Thymus (tissue), 14 donors: ENCODE measurements at places on chromosomes 12 and 14.
A peak's percentile ranks its signal among the peaks of the same experiment; 100 is the strongest.

- no peak for DNase-seq
Measured at GRCh38 chr12:90572778-90573177, 382.2 kb downstream of the CCER1 start.

- peak; percentile 86 for DNase-seq
Measured at GRCh38 chr12:68236421-68237059, 10.9 kb upstream of the IL26 start.

DNA sequence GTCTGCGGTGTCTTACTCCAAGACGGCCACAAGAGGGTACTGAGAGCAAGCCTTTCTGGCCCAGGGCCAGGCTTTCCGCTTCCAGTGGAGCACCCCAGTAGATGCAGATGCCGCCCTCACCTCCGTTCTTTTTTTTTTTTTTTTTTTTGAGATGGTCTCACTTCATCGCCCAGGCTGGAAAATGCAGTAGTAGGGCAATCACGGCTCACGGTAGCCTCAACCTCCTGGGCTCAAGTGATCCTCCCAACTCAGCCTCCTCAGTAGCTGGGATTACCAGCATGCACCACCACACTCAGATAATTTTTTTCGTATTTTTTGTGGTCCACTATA is 5.6 kb upstream of the LBHD2 start:
- DNase-seq: peak; percentile 46

DNA sequence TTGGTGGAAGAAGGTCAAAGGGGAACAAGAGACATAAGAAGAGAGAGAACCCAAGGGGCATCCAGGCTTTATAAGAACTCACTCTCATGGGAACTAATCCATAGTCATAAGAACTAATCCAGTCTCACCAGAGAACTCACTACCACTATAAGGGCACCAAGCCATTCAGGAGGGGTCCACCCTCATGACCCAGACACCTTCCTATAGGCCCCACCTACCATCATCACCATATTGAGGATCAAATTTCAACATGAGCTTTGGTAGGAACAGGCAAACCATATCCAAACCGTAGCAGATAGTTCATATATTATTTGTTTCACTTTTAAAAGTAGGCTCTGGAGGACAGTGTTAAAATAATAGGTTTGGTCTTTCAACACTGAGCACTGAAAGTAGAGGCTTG is 350.1 kb downstream of the TMTC2 start:
- DNase-seq: no peak

GRCh38 chr12:76259660-76260389 is 88.4 kb downstream of the BBS10 start:
- DNase-seq: no peak

- no peak for DNase-seq
Measured at GRCh38 chr14:93062890-93063289, 52.8 kb downstream of the ITPK1 start.

GRCh38 chr14:54866588-54866987 is 36.0 kb downstream of the GCH1 start:
- DNase-seq: no peak

- no peak for DNase-seq
Measured at GRCh38 chr14:54698966-54699530, 132.1 kb downstream of the SAMD4A start.

DNA sequence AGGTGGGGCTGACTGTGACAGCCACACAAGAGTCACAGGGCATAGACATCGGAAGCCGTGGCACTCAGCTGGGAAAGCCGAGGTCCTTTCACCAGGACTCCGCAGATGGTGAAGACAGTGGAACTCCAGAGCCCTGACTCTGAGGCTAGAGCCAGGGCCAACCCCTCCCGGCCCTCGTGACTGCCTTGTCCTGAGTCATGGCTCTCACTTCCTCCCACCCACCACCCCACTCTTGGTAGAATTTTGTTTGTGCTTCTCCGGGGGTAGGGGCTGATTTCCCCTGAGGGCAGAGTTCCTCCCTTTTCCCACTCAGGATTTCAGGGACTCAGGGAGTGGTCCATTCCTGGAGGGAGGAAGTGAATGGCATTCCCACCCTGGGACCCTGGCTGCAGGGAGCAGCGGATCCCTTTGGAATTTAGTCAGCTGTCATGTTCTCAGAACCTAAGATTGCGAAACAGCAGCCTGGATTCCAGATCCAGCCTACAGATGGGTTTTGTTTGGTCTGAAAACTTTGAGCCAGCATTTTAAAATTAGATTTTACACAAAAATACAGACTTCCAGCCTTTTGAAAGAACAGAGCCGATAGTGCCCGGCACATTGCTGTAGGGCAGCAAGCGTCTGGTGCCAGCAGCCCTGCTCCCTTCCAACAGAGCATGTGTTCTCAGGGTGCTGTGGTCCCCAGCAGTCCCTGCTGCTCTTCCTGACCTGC is 50.7 kb downstream of the TPCN1 start:
- no peak for DNase-seq

- no peak for DNase-seq
Measured at GRCh38 chr14:64709126-64709525, 4.9 kb downstream of the PLEKHG3 start.

GRCh38 chr12:102992297-102992696 is 34.8 kb downstream of the ASCL1 start:
- peak; percentile 3 for DNase-seq

DNA sequence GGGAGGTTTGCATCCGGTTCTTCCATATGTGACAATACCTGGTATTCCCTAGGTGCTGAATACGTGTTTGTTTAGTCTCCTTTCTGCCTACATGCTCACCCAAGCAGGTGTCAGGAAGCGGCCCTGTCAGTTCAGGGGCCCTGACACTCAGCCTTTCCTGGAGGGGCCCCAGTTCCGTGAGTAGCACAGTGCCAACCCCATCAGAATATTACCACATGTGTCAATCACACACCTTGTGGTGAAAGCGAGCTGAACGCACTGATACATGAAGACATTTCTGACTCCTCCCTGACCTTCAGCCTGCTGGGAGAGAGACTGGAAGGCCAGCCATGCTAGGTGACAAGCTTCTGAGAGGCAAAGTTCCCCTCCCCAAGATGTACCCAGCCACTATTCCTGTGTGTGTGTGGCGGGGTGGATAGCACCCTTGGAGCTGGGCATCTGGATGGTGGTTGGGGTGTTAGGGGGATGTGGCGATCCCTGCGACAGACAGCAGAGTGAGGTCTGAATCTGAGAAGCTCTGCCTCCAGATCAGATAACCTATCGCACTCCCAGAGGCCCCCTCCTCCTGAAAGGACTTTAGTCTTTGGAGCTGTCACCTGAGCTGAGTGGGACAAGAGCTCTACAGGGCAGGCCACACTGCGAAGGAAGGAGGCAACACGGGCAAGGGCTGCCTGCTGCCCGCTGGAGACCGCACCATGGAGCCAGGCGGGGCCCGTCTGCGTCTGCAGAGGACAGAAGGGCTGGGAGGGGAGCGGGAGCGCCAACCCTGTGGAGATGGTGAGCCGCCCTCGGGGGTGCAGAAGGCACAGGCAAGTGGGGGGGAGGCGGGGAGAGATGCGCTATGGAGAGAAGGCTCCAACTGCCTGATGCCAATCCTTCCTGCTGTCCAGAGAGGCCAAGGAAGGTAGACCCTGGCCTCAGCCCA is at the start of gene SOAT2:
SOAT2 (plus strand) TSS at position 604 of the 925 bp plus-strand sequence; CDS start at position 696, 92 bp downstream.
- no peak for DNase-seq

GRCh38 chr12:115402443-115403180 is 718.6 kb upstream of the TBX3 start:
- no peak for DNase-seq

GRCh38 chr14:53494587-53494986 is 341.5 kb upstream of the DDHD1 start:
- no peak for DNase-seq

DNA sequence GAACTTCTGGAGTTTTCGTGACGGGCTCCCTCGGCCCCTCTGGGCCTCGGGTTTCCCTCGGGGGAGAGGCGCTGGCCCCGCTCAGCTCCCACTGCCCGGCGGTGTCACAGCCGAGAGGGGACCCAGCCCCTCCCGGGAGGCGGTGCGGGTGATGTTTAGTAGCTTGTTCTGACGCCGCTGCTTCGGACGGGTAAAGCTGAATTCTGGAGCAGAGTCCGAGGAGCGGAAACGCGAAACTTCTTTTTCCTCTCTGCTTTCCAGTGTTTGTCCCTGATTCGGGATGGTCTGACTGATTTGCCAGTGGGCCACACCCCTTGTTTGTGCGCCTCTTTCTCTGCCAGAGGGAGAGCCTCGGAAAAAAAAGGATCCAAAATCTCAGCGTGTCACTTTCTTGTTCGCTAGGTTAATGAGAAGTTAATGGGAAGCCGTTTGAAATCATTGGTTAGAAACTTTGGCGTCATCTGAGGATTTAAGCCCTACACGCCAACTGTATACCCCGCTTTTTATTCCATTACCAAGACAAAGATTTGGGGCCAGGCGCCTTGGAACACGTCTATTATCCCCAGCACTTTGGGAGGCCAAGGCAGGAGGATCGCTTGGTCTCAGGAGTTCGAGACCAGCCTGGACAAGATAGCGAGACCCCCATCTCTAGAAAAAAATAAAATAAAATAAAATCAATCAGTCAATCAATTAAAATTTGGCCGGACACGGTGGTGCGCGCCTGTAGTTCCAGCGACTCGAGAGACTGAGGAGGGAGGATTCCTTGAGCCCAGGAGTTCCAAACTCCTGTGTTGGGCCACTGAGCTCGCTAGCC is 756 bp downstream of the TULP3 start:
- DNase-seq: no peak

DNA sequence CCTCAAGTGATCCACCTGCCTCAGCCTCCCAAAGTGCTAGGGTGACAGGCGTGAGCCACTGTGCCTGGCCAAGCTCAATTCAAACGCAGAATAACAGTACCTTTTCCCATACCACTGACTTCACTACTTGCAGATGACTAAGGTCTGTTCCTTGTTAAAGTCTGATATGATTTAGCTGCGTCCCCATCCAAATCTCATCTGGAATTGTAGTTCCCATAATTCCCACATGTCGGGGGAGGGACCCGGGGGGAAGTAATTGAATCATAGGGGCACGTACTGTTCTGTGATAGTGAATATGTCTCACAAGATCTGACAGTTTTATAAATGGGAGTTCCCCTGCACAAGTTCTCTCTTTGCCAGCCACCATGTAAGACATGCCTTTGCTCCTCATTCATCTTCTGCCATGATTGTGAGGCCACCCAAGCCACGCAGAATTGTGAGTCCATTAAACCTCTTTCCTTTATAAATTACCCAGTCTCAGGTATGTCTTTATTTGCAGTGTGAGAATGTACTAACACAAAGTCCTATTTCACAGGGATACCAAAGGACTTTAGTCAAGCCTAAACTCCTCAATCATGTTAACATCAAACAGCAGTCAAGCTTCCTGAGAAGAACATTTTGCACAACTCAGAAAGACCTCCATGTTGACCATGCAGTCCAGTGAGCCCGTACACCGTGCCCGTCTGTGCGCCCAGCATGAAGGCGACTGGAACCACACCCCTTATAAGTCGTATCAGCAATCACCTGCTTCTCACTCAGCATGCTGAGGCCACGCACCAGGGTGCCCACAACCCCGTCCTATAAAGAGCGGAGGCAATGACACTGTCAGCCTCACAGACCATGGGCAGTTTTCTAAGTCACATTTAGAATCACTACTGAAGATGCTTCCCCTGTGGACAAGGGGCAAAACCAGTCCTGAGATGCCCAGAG is 36.9 kb downstream of the FOXN3 start:
- DNase-seq: no peak

GRCh38 chr12:17301544-17301943 is 695.6 kb upstream of the LMO3 start:
- DNase-seq: no peak

GRCh38 chr12:122788387-122788786 is 14.0 kb downstream of the CCDC62 start:
- DNase-seq: no peak

DNA sequence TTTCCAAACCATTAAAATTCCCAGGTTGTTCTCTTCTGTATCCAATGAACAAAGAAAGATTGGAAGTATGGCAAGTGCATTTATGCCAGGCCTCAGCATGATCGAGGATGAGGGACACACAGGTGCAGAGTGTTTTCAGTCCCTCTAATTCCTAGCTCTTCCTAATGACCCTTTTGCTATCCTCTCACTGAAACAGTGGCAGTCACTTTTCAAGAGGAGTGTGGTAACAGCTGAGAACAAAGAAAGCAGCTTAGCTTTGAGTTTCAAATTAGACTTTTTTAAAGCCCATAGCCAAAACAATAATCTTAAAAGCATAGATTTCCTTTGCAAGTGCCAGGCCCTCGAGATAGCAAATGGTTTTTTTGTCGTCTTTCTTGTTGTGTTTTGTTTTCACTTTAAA is 110.8 kb downstream of the KCNH5 start:
- no peak for DNase-seq

- no peak for DNase-seq
Measured at GRCh38 chr14:46464341-46464740, 187.2 kb downstream of the RPL10L start.

GRCh38 chr12:21638054-21638891 is 19.4 kb downstream of the LDHB start:
- no peak for DNase-seq

- DNase-seq: no peak
Measured at GRCh38 chr14:49991491-49991890, 98.6 kb downstream of the ARF6 start.

GRCh38 chr12:56589783-56590182 is 40.3 kb downstream of the BAZ2A start:
- DNase-seq: no peak

DNA sequence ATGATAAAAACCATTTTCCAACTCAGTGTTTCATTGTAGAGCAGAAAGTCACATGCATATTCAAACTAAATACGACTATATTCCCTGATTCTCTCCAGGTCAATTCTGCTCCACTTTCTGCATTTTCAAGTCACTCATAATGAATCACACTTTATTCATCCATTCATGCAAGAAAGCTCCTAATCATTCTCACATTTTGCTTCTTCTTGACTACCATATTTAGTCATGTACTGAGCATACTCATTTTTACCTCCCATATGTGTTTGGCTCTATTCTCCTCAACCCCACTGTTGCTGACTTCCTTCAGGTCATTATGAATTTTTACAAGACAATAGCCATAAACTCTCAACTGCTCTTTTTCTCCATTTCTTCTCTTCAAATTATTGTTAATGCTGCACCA is 43.4 kb upstream of the PIK3C2G start:
- no peak for DNase-seq

DNA sequence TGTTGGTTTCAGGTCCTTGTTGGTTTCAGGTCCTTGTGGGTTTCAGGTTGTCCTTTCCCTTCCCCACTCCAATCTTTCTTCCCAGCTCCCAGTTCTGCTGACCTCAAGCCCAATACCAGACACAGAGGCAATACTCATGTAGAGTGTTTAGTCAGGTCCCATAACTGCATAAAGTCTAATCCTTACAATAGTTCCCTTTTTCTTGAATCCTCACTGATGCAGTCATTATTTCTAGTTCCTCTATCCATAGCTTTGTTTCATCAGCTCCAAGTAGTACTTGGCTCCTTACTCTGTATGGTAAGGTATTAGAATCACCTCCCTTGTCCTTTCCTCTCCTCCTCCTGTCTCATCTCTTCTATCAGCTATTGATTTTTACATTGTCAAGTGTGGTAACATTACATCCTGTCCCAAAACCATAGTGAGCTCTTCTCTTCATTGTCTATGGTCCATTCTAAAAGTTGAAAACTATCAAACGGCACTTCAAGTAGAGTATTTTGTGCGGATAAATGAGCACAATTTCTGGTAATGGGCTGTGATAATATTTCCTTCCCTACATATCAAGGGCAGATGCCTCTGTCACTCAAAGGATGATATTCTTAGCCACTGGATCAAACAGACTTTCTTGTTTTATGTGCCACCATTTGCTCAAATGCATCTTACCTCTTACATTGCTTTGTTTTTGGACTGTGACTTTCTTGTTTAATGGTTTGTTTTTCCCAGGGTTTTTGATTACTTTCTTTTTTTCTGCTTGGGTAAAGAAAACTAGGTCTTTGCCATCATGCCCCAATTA is 57.2 kb upstream of the JDP2 start:
- DNase-seq: no peak

GRCh38 chr12:107884769-107885694 is 110.5 kb downstream of the ASCL4 start:
- peak; percentile 3 for DNase-seq
